Stimulated activated CD8-positive, alpha-beta memory T cell treated with anti-CD3 and anti-CD28 coated beads, Interleukin-4, amount 100 ng/mL, for 24 hours (primary cell): ENCODE measurements at places on chromosomes 4 and X.

DNA sequence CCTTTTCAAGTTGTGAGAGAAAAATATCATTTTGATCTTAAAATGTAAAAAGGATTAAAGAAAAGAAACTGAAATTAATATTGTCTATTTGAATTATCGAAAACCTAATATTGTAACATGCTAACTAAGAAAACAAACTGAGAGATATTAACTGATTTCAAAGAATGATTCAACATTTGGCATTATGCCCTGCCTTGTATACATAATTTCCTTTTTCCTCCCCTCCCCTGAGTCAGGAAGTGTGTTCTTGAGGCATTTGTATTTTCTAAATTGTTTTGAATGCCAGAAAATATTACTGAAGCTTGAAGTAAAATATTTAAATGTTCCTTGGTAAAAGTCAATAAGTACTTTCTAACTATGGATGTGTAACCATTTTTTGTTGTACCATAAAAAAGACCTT lies 49.4 kb downstream of the RPS6KA3 start:
- DNase-seq = no peak

- DNase-seq = no peak
Observed at GRCh38 chr4:188158336-188158735, 19.1 kb downstream of the TRIML1 start.

DNA sequence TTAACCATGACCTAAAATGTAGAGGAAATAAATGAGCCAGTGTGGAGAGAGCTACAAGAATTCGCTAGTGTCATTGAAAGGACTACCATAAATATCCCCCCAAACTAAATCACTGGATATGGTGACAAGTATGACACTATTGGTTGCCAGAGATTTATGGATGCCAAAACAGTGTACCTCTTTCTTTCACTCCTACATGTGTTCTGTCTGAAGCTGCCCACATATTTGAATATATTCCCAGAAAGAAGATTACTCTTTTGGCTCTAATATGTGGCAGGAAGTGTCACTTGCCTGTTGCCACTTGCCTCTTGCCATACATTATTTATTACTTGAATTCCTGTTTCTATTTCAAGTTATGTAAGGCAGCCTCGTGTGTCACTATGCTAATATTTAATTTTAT lies 1573.6 kb downstream of the TECRL start:
- DNase-seq = no peak

DNA sequence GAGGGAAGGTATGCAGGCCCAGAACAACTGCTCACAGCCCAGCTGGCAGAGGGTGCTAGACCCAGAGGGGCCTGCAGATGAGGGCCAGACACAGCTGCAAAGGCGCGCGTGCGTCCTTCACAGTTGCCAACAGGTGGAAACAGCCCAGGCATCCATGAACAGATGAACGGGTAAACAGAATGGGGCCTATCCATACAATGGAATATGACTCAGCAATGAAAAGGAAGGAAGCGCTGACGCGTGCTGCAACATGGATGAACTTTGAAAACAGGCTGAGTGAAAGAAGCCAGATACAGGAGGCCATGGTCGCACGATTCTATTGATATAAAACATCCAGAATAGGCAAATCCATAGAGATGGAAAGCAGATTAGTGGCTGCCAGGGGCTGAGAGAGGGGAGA lies 83.1 kb upstream of the DDX3X start:
- DNase-seq = no peak

- DNase-seq = no peak
Observed at GRCh38 chrX:109974906-109975655, 27.8 kb upstream of the TMEM164 start.
